ENCODE measurements at places on chromosomes 11 and 22.

DNA sequence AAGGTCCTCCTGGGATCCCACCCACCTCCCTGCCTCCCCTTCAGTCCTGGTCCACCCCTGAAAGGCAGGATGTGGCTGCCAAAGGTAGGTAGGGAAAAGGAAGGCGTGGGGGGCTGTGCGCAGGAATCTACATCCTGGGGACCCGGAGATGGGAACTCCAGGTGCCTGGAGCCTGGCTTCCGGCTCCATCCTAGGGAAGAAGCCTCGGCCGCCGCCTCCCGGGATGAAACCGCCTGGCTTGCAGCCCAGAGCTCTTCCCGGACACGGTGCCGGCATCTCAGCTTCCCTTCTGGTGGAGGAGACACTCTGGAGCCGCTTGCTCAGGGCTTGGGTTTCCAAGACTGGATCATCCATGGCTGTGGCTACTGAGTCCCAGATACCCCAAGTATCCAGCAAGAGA, 33.3 kb upstream of the PDGFB start:
- no peak for DNase-seq

DNA sequence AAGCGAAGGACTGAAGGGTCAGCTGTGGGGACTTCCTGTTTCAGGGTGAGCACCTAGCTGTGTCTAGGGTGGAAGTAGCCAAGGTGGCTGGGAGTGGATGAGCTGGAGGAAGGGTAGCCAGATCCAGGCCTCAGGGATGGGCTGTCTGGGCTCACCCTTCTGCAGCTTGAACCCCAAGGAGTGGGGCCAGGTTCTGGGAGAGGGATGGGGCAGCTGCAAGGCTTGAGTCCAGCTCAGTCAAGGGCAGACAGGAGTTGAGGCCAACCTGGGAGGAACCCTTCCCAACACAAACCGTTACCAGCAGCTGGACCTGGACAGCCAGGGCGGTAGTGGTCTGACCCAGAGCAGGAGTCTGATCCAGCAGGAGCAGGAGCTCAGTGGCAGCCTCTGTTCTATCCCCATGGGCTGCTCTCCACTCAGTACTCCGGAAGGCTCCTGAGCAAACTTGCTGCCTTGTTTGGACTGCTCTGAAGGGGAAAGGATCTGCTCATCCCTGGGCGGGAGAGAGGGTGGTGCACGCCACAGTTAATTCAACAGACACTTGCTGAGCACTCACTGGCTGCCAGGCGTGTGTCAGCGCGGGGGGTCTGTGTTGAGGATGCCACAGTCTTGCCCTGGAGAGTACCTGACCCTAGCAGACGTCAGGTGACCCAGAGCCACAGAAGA, 53.8 kb upstream of the THY1 start:
- DNase-seq = no peak

DNA sequence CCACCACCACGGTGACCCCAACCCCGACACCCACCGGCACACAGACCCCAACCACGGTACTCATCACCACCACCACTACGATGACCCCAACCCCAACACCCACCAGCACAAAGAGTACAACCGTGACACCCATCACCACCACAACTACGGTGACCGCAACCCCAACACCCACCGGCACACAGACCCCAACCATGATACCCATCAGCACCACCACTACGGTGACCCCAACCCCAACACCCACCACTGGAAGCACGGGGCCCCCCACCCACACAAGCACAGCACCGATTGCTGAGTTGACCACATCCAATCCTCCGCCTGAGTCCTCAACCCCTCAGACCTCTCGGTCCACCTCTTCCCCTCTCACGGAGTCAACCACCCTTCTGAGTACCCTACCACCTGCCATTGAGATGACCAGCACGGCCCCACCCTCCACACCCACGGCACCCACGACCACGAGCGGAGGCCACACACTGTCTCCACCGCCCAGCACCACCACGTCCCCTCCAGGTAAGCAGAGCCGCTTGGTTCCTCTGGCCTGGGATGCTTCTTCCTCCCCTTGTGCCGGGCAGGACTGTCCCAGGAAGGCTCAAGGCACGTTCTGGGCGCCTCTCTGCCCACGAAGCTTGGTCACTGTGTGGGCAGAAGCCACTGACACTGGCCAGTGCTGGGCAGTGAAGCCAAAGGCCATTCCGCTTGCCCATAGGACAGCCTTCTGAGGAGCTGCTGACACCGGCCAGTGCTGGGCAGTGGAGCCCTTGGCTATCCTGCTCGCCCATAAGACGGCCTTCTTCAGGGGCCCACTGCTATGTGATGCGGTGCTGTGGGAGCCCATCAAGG, 25.1 kb downstream of the MUC2 start:
- DNase-seq = no peak

- no peak for DNase-seq
Observed at GRCh38 chr11:1401656-1402221, 12.0 kb downstream of the BRSK2 start.

DNA sequence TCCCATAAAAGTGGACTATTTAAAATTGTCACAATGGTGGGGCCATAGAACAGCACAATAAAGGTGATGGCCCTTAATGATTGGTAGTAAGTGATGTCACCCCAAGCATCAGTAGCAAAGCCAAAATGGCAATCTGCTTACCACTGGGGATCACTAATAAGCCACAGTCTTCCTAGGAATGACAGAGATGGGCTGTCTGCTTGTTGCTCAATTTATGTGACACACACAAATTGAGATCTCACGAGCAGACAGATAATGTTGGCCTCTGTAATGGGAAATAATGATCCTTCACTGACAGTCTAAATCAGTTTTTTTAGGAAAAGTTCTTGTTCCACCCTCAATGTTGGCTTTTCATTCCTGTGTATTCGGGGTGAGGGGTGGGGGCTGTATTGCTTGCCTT, 515.1 kb downstream of the BRD1 start:
- DNase-seq = no peak

GRCh38 chr22:19176732-19177131, 1.8 kb downstream of the SLC25A1 start:
- DNase-seq = no peak

DNA sequence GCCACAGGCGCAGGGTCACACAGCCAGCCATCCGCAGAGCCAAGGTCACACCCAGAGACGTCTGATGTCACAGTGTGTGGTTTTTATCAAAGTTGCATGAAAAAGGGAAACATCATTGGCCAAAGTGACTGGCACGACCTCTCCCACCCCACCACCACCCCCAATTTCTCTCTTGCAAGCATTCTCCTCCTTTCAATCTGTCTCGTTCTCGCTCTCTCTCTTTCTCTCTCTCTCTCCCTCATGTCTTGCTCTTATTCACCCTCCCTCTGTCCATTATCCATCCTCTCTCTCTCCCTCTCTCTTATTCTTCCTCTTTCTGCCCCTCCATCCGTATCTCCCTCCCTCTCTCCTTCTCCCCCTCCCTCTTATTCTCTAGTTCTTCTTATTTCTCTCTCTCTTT, 40.6 kb downstream of the MN1 start:
- no peak for DNase-seq

DNA sequence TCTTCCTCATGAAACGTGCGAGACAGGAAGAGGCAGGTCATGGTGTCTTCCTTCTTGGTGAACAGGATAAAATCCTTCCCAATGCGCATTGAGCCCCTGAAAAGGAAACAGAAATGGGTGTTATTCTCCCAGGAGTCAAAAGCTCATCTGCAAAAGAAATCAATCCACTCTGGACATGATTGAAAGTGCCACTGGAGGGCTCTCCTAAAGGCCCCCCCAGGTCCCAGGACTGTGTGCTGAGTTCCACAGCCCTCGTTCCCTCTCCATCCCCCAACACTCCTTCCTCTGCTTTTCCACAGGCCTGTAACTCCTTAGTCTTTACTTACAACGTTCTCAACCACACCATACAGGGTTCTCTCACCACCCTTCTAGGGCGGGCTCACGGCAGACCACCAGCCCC, 22.2 kb downstream of the MORC2 start:
- no peak for DNase-seq

- no peak for DNase-seq
Observed at GRCh38 chr22:23089633-23090456, 19.5 kb downstream of the GNAZ start.

- no peak for DNase-seq
Observed at GRCh38 chr11:11582011-11582701, 39.6 kb downstream of the GALNT18 start.

DNA sequence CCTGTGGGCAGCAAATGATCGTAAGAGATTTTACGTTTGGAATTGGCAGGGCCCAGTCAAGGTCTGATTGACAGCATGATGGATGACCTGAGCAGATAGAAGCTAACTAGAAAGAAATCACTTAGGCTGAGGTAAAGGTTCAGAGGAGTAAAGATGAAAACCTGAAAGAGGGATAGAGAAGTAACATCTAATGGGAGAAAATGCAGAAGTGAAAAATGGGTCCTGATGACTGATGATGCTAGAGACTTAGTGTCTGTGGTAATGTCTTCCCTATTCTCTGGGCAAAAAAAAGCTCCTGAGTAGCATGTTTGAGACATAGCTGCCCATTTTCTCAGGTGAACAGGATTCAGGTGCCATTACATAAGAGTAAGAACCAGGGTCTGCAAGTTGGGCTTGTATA, 628.8 kb upstream of the ANO5 start:
- no peak for DNase-seq

DNA sequence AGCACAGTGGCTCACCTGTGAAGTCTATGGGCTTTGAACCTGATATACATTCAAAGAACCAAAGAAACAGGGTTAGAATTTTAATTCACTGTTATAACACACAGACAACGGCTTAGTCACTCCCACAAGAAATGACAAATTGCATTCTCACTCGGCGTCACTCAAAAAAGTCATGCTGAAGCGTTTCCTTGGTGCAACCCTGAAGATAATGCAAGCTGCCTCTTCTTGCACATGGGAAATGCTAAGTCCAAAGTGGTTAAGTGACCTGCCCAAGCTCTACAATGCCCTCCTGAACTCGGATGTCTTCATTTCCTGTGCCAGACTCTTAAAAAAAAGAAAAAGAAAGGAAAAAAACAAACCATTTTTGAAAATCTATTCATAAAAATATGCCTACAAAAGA, 10.0 kb downstream of the LGR4 start:
- no peak for DNase-seq

DNA sequence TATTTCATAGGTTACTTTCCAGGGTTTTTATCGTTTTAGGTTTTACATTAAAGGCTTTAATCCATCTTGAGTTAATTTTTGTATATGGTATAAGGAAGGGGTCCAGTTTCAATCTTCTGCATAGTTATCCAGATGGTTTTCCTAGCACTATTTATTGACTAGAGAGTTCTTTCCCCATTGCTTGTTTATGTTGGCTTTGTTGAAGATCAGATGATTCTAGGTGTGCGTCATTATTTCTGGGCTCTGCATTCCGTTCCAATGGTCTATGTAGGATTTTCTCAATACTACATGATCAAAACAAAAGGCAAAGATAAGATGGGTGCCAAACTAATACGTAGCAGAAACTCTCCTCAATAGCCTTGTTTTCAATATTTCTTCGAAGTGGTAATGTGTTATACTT, 14.3 kb upstream of the RIC3 start:
- DNase-seq = no peak

- DNase-seq = no peak
Observed at GRCh38 chr22:27834364-27835185, 33.0 kb upstream of the MN1 start.

- no peak for DNase-seq
Observed at GRCh38 chr22:43636086-43636485, 176.0 kb downstream of the EFCAB6 start.

DNA sequence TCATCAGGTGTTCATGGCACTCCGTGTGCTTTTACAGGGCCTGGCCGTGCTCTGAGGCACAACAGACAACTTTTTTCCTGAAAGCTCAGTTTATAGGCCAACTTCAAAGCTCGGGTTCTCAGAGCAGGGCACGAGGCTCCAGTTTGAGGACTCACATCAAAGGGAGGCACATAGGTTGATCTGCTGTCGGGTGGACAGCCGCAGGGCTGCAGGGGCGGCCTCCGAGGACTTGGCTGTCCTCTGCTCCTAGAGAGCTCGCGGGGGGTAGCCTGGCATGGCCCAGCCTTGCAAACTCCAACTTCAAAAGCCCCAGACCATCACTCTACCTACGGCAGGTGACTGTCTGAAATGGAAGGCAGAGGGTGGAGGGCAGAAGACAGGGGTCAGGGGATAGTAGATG, 31.6 kb downstream of the C11orf58 start:
- no peak for DNase-seq

DNA sequence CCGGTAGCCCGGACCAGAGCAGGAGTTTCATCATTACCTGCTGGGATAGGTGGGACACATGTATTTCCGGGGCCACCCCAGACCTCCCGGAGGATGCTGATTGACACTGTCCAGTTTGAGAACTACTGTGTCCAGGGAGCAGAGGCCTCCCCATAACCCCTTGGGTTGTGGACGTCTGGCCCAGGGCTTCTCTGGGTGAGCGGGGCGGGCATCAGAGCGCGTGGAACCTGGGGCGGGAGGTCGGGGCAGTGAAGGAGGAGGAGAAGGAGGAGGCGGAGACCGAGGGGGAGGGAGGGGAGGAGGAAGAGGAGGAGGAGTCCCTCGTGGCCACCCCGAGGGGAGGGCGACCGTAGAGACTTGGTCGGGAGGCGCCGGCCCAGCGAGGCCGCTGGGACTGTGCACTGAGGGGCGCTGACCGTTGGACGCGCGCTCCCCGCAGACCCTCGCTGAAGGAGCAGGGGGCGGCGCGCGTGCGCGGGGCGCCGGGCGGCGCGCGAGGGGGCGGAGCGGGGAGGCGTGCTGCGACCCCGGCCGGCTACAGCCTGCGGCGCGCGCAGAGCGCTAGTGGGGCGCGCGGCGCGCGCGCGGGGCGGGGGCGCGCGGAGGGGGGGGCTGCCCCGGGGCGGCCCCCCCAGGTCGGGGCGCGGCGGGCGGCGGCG, at the start of gene GRK3:
Gene GRK3, plus strand, starts transcription at position 356 of the 659 bp plus-strand sequence. CDS start 366 bp downstream, outside the sequence.
- no peak for DNase-seq

- DNase-seq = no peak
Observed at GRCh38 chr11:72896431-72896830, 82.2 kb downstream of the ATG16L2 start.

- DNase-seq = no peak
Observed at GRCh38 chr11:1087279-1087960, 12.7 kb downstream of the MUC2 start.

DNA sequence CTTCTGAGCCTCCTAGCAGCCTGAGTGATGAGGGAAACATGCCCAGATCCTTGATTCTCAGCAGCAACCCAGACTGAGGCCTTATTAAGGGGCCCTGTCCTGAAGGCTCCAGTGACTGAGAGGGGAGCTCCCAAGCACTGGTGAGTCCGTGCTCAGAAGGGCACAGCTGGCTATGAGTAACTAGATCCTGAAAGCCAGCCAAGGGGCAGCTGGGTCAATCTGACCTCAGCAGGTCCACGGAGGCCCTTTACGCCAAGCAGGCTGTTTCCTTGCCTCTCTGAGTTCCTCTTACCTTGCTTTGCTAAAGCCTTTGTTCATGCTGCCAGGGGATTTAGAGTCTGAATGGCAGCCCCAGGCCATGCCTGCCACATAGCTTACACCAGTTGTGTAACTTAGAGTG, 19.3 kb upstream of the MIEF1 start:
- no peak for DNase-seq

DNA sequence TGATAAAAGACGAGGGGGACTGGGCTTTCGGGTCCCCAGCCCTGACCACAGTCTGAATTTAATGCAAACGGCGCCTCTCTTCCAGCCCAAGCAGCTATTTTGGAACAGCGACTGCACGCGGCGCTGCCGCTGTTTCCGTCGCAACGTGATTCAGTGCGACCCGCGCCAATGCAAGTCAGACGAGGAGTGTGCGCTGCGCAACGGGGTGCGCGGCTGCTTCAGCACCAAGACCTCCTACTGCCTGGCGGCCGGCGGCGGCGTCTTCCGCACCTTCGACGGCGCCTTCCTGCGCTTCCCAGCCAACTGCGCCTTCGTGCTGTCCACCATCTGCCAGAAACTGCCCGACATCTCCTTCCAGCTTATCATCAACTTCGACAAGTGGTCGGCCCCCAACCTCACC, 56.7 kb downstream of the TECTA start:
- no peak for DNase-seq
